ENCODE measurements at places on chromosomes 7 and 10.

- DNase-seq, result no peak
These were observed 65.1 kb downstream of the SFMBT2 start for GRCh38 chr10:7345717-7346116.

GRCh38 chr7:66043681-66044497, 31.7 kb upstream of the ASL start:
- no peak for DNase-seq

DNA sequence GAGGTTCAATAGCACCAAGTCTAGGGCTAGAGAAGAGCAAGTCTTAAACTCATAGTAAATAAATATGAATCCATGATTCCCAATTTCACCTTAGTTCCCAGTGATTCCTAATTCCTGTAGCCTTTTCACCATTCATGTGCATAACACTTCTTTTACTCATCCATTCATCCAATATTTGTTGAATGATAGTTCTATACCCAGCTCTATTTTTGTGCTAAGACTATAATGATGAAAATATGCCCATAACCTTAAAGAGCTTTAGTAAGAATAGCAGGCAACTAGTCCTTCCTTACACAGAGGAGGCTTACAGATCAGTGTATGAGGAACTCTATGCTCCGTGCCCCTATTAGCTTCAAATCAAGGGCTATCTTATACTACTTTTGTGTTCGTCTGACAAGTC, 280.2 kb upstream of the CHRM2 start:
- no peak for DNase-seq

GRCh38 chr7:94350734-94351133, 44.0 kb upstream of the COL1A2 start:
- no peak for DNase-seq

DNA sequence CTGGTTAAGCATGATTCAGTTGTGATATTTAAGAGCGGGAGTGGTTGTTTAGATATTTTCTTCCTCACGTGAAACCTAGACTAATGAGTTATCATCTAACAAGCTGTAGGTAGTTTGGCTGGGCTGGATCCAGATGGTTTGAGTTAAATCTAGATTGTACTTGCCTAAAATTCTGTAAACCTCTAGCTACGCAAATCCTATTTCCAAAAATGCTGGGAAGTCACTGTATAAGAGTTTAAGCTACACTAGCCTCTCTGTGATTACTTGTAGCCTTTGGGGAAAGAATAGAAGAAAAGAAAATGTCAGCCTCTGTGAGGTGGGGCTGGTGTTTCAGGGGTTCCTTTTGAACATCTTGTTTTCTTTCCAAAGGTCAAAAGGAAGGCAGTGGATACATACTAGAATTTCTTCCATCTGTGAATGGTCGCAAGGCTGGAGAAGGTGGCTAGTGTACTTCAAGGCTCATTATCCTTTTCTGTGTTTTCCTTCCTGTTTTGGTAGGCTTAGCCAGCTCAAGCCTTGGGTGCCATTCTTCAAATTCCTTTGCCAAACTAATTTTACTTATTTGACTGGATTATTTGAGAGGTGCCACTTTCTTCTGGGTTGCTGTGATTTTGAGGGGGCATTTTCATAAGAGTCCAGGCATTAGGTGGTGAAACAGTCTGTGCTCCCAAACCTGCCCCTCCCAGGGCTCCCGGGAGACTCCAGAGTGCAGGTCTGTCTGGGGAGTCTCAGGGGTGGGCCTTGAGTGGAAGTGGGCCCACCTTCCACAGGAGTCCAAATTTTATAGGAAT, 5.2 kb upstream of the EN2 start:
- no peak for DNase-seq

All from esophagus squamous epithelium (tissue), 5 donors.